Stimulated activated CD4-positive, alpha-beta T cell treated with anti-CD3 and anti-CD28 coated beads, Interleukin-15, amount 100 ng/mL, for 1 hour (primary cell): ENCODE measurements at places on chromosomes 6 and 20.

DNA sequence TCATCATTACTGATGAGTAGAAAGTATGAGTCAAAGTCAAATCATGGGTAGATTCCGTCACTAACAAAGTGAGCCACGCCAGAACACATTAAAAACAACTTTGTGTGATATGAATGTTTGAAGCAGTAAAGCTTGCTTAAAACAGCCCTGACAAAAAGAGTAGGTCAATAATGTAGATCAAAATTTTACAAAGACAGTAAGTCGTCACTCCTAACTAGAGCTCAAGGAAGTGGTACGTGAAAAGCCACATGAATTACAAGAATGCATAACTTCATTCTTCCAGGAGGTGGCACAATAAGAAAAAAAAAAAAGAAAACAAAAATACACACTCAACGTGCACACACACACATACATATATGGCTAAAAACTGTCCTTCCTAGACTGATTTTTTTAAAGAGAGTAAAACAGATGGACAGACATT is 69.9 kb downstream of the HACE1 start:
- DNase-seq = no peak

- DNase-seq = no peak
Observed at GRCh38 chr20:63394069-63394919, 33.1 kb upstream of the CHRNA4 start.

GRCh38 chr20:11260611-11261010 is 586.8 kb upstream of the JAG1 start:
- DNase-seq = no peak

DNA sequence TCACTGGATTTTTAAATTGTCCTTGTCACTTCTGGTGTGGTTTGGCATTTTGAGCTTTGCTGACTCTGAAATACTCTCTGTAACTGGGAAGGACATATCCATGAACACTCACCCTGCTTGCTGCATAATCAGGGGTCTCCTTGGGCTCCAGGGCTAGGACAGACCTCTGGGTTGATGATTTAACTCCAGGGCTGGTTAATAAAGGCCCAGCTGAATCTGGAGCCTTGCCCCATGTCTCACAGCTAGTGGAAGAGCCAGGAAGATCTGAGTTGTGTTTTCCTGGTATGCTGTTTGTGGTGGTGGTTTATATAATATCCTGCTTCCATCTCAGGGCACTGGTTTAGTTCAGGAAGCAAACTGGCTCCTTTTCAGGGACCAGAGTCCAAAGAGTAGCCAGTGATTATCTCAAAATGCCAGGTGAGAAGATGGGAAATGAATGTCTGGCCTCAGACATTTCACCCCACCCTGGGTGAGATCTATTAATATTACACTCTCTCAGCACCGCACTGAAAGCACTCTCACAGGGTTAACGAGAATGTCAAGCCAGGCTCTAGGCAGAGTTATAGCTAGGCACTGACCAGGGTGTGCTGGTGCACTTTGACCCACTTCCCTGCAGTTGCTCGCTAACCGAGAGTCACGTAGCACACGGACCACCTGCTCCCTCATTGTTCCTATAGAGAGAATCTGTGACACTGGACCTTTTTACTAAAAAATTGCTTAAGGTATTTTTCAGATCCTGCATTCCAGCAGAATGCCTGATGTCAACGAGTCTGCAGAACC is 90.1 kb upstream of the SLC22A16 start:
- no peak for DNase-seq

DNA sequence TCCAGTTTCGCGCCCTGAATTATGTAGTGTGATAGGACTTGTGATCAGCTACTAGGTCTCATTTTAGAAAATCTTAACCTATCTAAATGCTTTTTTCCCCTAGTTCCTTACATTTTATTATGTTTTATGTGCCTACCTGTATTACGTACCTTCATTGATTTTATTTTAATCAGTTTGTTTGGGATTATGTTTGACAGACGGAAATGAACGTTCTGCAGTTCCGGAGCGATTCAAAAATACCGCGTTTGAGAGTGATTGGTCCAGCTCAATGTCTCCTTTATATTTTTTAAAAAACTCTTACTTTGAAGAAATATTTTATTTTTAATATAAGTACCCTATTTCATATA is 114.3 kb upstream of the BTN3A2 start:
- no peak for DNase-seq

GRCh38 chr6:119325559-119326265 is 23.8 kb downstream of the MAN1A1 start:
- no peak for DNase-seq

DNA sequence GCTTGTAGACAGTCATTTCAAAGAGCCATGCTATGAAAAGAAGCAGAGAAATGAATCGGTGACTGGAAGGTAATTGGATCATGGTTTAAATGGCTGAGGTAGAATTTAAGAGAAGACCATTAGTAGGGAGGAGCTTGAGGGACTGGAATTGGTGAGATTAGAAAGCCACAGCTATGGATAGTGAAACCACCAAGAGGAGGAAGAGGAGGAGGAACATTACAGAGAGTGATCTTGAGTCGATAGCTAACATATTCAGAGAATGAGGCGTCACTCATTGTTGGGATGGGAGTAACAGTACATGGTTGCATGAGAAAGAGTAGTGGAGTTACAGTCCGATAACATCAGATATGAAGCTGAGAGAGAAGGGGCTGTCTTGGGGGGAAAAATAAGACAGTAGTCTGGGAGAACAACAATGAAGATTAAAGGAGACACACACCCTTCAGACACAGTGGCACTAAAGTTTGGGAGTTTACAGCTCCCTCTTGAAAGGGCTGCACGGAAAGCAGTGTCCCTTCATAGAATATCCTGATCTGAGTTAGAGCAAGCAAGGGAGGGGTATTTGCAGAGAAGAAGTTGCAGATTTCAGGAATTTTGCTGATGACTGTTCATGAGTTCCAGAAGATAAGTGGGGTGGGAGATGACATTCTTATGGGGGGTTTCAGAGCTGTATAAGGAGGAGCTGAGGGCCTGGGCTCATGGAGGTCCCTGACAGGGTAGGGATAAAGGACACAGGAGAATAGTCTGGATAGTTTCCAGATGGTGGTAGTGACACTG is 15.1 kb upstream of the LAMP5 start:
- DNase-seq = no peak

- DNase-seq = no peak
Observed at GRCh38 chr6:5325173-5325572, 63.9 kb downstream of the FARS2 start.

GRCh38 chr6:47405273-47405672 is 72.3 kb upstream of the CD2AP start:
- no peak for DNase-seq

DNA sequence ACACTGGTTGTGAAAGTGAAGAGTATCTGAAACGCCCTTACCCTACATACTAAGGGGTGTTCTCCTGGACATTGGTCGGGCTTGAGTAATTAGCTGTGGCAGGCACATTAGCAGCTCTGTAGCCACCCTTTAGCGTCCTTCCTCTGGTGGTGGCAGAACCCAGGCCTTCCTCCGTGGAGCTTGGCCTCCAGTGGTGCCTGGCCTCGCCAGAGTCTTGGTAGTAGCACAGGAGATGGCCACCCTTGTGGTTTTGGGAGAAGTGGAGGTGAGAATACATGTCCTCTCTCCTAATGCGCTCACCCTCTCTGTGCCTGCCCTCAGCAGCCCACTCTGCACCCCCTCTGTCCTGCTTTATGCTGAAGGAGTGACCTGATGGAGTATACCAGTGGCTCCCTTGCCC is 17.6 kb upstream of the UQCC2 start:
- no peak for DNase-seq

GRCh38 chr6:97275804-97276203 is 7.2 kb downstream of the MMS22L start:
- no peak for DNase-seq

GRCh38 chr6:32840604-32841246 is 2.2 kb upstream of the TAP2 start:
- no peak for DNase-seq

DNA sequence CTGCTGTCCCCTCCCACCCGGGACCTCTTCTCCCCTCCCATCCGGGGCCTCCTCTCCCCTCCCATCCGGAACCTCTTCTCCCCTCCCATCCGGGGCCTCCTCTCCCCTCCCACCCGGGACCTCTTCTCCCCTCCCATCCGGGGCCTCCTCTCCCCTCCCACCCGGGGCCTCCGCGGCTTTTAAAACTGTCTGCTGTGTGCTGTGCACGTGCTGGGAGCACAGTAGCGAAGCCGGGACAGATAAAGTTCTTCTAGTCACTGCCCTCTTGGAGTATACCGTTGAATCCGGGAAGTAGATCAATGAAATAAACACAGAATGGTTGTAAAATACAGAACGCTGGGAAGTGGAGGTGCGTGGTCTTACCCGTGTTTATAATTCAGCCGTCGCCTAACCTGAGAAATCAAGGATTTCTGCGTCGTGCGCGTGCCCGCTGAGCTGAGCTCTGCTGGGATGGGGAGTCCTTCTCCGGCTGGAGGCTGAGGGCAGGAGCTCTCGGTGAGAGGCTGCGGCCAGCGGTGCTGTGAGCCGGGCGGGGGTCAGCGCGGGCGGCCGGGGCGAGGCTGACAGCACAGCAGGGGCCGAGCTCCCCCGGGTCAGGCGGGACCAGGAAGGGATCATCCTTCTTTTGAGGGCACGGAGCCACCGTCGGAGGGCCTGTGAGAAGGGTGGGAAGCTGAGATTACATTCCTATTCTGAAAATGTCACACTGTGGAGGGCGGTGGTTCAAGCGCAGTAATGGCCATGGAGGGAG is 19.6 kb upstream of the KIF25 start:
- no peak for DNase-seq

DNA sequence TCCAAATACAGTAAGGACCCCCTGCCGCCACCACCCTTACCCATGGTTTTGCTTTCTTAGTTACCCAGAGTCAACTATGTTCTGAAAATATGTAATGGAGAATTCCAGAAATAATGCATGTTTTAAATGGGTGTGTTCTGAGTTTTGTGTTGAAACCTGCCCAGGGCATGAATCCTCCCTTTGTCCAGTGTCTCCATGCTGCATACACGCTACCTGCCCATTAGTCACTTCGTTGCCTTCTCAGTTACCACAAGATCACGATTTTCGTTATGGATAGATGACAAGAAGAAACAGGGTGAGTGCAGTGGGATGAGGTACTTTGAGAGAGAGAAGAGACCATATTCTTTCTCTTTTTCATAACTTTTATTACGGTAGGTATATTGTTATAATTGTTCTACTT is 10.6 kb downstream of the FARS2 start:
- DNase-seq = no peak

DNA sequence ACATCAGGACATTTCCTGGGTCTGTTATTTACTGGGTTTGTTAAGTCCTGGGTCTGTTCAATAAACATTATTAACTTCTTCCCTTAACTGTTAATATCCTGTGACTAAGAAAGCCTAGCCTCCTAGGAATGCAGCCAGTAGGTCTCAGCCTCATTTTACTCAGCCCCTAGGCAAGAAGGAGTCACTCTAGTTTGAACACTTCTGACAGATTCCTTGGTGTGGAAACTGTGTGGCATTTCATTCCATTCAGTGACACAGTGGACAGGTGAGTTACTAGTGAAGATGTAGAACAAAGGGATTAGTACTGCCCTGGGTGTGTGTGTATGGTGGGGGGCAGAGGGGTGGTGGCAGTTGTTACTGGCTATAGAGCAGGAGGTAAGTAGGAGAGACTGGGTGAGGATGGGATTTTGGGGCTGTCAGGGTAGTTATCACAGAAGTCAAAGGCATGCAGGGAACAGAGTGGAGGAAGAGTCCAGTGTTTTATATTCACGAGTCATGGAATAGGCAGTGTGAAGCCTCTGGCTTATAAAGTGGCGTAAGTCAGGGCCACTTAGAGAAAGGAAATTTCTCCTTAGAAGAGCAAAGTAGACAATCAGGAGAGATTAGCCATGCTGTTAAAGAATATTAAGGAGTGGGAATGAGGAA is 28.4 kb downstream of the RNF182 start:
- no peak for DNase-seq

DNA sequence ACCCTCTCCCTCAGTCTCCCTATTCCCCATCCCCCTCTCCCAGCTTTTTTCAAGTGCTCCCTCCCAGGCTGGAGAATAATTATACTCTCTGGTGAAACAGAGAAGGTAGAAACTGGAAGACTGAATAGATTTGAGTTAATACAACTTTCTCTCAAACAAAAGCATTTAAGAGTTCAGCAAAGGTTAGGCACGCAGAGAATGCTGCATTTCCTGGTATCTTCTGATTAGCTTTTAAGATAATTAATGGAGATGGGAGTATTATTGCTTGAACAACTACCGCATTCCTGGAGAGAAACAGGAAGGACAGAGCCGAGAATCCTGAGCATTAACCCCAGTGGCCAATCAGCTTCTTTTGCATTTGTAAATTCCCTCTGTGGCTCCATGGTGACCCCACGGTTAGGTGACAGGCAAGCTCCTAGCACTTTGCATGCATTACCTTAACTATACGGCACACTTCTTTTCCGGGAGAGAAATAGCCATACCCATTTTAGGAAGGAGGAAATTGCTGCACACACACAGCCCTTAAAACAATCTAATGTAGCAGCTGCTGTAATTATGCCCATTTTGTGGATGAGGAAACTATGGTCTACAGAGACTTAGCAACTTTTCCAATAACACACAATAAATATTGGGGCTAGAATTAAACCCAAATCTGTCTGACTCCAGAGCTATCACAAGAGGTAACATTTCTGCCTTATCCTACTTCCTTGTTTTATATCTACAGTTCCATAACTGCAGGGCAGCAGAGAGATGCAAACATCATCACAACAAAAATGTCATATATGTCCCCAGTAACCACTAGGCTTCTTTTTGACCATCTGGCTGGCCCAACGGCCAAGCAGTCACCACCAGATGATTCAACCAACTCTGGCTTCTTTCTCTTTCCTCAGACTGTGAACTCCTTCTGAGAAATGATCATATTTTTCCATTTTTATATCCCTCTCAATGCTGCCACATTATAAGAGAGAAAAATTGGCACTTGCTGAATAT is 169.9 kb downstream of the CD24 start:
- no peak for DNase-seq

DNA sequence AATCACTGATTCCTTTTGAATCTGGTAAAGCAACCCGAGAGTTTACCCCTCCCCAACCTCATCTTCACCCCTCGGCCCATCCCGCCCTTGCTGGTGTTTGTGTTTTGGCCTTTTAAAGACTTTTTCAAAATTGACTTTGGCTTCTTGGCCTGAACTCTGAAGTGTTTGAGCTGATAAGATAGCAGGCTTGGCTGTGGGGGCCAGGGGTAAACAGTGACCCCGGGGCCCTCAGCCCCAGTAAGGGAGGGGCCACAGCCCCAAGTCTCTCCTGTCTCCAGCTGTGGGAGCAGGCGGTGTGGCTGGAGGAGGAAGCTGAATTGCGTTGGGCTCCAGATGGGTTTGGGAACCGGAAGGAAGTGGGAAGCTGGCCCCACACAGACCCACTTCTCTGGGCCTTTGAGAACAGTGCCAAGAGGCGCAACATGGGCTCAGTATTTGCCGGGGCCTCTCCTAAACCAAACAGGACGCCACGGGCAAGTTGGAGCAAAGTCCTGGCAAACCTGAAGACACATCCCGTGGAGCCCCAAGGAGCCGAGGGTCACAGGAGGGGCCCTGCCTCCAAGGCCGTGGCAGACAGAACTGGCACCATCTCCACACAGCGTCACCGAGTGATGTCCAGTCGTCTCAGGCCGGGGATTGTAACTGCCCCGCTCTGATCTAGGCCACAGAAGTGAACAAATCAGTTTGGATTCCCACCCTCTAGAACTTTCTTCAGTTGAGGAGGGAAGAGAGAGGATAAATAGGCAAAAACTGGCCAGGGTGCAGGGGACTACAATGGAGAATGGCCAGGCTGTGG is 54.3 kb upstream of the PTPN1 start:
- no peak for DNase-seq
